Activated CD4-positive, CD25-positive, alpha-beta regulatory T cell treated with anti-CD3 and anti-CD28 coated beads, Interleukin-2, amount 50 U/mL, for 72 hours (primary cell): ENCODE measurements at places on chromosomes 6 and 20.
A peak's percentile ranks its signal among the peaks of the same experiment; 100 is the strongest.

GRCh38 chr6:29489286-29489685 lies 1.5 kb upstream of the MAS1L start:
- DNase-seq, result no peak

GRCh38 chr20:9441948-9442347 lies 72.4 kb upstream of the LAMP5 start:
- DNase-seq, result no peak

GRCh38 chr6:55825402-55826051 lies 49.9 kb downstream of the BMP5 start:
- no peak for DNase-seq

- DNase-seq, result no peak
Observed at GRCh38 chr6:19041906-19042305, 654.8 kb downstream of the RNF144B start.

DNA sequence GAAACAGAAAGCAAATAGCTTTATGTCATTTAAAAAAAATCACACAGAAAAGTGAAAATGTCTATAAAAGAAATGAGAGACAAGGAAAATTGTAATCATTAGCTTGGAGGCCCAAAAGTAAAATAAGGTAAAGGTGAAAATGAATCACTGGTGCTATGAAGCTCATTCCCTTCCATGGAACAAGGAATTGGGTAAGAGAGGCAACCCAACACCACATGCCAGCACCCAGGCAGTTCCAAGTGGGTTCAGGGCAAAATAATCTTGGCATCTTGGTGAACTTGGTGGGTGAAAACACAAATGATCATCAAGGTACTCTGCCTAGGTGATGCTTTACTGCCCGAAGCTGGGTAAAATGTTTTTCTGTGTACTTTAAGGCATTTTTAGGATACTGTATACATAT lies 16.7 kb downstream of the CST4 start:
- DNase-seq, result no peak

DNA sequence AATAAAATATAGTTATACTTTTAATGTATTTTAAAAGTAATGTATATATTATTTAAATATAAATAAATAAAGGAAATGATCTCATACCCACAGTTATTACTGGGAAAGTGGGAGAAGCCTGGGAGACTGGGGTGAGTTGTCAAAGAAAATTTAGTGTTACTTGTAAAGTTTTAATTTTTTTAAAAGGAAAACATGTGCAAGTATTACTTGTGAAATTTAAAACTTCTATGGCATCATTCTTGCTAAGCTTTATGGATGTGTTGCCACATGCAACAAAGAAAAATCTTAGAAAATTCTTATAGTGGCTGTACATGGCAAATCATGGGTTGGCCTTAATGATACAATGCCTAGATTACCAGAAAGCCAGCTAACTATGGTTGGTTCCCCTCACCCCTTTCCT lies 194.0 kb upstream of the KCNK16 start:
- DNase-seq, result no peak

DNA sequence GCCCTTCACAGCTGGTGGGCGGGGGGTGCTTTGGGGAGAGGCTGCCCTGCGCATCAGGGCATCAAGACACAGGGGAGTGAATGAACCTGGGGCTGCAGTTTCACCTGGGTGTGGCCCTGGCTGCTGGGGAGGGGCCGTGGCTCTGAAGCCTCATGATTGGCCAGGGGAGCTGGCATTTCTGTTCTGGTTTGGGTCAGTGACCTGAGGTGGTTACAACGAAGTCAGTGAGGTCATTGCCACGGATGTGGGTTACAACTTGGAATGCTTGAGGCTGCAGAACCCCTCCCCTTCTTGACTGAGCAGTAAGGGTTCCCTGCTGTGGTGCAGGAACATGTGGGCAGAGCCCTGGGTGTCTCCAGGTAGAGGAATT lies 3.0 kb downstream of the TCEA2 start:
- peak; percentile 66 for DNase-seq

DNA sequence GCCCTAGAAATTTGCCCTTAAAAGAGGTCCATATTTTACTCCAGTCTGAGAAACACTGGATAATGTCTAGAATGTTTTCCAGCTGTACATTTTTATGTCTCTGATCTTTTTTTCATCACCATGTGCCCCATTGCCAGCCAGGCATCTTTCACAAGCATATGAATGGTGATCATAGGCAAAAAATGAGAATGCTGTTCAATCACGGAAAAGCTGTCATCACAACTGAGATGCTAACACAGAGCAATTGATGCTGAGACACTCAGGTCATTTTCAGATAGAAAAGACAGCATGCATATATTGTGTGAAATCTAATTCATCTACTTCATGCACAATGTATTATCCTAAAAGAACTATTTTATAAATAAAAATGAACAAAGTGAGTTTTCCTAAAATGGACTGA lies 41.6 kb downstream of the CGA start:
- no peak for DNase-seq

DNA sequence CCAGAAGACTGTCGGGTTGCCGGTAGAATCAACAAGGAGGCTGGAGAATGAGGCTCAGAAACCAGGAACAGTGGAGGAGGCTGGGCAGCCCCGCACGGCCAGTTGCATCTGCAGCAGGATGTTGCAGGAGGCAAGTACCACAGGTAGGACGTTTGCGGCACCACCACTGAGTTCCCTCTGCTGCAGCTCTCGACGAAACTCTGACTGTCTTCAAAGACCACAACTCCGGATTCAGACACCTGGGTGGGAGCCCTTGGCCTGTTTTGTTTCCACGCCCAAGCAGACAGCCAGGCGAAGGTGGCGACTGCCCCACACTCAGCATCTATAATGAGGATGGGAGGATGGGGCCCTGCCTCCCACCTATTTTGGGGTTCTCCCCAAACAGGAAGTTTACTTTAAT lies 218.2 kb downstream of the ZDHHC14 start:
- DNase-seq, result no peak

DNA sequence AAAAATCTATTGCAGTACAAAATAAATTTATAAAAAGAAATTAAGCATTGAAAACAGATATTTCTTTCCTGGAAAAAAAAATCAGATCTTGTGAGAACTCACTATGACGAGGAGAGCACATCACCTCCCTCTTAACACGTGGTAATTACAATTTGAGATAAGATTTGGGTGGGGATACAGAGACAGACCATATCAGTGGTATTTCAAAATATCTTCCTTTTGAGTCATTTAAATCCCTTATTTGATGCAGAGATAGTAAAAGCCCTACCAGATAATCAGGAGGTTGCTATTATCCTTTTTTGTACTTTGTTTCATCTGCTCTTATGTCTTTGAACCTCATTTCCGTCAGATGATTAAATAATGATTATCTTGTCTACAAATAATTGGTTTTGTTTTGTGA lies 800.4 kb downstream of the KIF16B start:
- no peak for DNase-seq

GRCh38 chr6:84019141-84019841 lies 14.3 kb upstream of the MRAP2 start:
- DNase-seq, result no peak

- no peak for DNase-seq
Observed at GRCh38 chr6:114061116-114061515, 90.2 kb upstream of the HDAC2 start.

DNA sequence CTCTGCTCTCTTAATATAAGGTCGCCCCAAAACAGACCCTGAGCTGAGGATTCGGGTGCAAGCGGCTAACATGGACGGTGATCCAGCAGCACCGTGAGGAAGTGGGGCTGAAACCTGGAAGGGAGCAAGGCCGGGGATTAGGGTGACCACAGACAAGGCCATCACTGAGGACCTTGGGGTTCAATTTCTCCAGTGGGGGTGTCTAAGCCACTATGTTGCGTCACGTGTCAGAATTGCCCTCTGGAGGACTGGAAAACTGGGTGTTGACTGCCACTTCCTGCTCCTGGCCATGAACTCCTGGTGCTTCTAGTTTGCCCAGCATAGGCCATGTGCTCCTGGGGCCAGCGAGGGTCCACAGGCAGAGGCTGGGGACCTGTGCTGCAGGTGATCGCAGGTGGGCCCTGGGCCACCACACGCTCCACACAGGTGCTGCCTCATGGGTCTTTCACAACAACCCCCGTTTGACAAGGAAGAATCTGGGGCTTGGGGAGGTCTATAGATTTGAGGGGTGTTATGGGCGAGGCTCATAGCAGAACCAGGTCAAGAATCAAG lies 101.9 kb downstream of the CDH26 start:
- no peak for DNase-seq

- DNase-seq, result no peak
Observed at GRCh38 chr20:10260316-10260715, 41.7 kb downstream of the SNAP25 start.

GRCh38 chr6:74931558-74931957 lies 274.3 kb downstream of the COL12A1 start:
- DNase-seq, result no peak

DNA sequence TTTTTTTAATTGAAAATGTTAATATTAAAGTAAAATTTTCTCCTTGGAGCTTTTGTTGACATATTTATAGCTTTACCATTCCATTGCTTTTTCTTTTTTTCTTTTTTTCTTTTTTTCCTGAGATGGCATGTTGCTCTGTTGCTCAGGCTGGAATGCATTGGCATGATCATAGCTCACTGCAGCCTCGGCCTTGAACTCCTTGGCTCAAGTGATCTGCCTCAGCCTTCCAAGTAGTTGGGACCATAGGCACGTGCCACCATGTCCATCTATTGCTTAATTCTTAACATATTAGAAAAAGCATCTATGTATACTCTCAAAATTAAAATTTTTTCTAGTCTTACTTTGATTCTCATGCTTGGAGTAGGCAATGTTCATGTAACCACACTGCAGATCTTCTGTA lies 43.0 kb downstream of the RALGAPB start:
- no peak for DNase-seq

GRCh38 chr6:28747631-28748157 lies 176.1 kb downstream of the TRIM27 start:
- no peak for DNase-seq

GRCh38 chr6:153096031-153096430 lies 35.1 kb downstream of the RGS17 start:
- DNase-seq, result no peak

- no peak for DNase-seq
Observed at GRCh38 chr20:37238426-37238825, 23.2 kb downstream of the GHRH start.

DNA sequence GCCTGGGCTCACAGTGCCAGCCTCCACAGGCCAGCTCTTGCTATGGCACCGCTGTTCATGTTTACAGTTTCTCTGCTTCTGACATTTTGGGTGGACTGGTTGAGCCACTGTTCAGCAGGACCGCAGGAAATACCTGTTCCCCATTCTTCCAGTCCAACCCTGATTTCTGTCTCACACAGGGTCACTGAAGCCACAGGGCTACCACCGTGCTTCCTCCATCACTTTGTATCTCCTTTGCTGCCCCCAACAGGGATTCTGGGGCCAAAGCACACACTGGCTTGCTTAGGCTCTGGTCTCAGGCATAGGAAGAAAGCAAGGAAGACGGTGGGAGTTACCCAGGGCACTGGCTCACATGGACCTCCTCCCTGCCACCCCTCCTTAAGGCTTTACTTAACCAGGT lies 164.5 kb downstream of the UNC5CL start:
- DNase-seq, result no peak

- no peak for DNase-seq
Observed at GRCh38 chr6:21110684-21111083, 482.9 kb upstream of the SOX4 start.
